ENCODE measurements at places on chromosomes 11 and 22.

- DNase-seq = no peak
These were observed 21.0 kb downstream of the ASRGL1 start for GRCh38 chr11:62358273-62358672.

- DNase-seq = no peak
These were observed 259.7 kb downstream of the MN1 start for GRCh38 chr22:27541836-27542235.

GRCh38 chr22:43269246-43269645, 73.9 kb downstream of the SCUBE1 start:
- no peak for DNase-seq

DNA sequence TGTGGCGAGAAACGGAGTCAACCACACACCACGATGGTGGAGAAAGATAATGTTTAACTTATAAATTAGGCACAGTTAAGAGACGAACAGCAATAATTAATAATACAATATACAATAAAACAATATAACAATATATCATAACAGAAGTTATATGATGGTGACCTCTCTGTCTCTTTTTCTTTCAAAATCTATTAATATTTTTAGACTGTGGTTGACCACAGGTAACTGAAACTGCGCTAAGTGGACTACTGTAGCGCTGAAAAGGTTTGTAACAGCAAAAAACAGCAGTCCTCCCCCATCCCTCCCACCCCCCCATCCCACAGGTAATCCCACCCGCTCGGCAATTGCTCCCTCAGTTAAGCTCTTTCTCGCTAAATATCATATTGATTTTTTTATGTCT, 3.6 kb upstream of the SSTR3 start:
- no peak for DNase-seq

DNA sequence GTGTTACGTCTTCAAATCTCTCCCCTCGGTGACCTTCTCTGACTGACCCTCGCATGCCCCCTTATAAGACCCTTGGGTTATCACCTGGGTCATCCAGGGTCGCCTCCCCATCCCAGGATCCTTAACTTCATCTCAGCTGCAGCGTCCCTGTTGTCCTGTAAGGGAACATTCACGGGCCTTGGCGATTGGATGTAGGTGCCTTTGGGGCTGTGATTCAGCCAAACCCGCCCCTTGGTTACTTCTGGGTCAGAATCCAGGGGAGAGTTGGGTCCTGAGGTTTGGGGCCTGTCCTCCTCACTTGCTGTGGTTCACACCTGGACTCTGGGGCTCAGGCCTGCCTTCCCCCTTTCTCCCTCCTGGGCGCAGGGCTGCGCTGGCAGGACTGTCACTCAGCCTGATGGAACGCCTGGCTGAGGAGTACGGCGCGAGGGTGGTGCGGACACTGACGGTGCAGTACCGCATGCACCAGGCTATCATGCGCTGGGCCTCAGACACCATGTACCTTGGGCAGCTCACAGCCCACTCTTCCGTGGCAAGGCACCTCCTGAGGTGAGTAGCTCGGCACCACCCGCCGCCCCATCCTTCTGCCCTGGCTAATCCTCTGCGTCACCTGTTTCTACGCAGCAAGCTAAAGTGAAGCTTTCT, 29.4 kb downstream of the IGHMBP2 start:
- no peak for DNase-seq

GRCh38 chr22:38788021-38788816, 5.7 kb downstream of the DNAL4 start:
- DNase-seq = no peak

DNA sequence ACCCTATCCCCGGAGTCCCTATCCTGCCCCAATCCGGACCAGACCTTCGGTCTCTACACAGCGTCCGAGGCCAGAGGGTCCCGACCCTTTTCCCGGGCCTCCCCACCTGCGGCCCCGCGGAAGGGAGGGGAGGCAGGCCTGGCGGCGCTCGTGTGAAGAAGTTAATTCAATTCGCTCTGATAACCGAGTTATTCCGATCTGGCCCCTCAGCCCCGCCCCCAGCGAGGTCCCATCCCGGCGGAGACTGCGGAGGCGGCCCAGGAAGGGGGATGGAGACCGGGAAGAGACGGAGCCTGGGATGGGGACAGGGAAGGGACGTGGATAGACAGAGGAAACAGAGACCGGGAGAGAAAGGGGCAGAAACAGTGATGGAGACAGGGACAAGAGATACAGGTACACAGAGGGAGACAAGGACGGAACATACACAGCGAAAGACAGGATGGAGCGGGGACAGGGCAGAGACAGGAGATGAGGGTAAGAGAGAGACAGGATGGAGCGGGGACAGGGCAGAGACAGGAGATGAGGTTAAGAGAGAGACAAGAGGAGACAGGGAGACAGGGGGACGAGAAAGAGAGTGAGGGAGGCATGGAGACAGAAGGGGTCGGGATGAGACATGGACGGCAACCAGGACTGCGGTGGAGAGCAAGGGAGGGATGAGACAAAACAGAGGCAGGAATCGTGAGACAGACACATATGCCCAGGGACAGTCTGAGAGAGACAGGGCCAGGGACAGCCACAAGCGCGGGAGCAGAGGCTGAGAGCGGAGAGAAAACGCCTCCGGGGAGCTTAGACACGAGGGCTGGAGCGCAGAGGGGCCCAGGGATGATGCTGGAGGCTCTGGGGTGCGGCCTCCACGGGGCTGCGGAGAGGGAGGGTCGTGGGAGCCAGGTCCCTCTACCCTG, 636 bp upstream of the PHOX2A start:
- DNase-seq = no peak

- no peak for DNase-seq
These were observed 181.8 kb downstream of the UVRAG start for GRCh38 chr11:75996523-75997442.

GRCh38 chr11:34938611-34939010, 22.2 kb downstream of the PDHX start:
- no peak for DNase-seq

GRCh38 chr11:103202048-103202651, 92.9 kb downstream of the DYNC2H1 start:
- no peak for DNase-seq

GRCh38 chr11:113705871-113706655, at the start of gene TMPRSS5:
Gene TMPRSS5 (minus strand): TSS chr11:113706308. CDS start chr11:113706224, 84 bp downstream.
- DNase-seq = peak; percentile 85

Measured in posterior cingulate gyrus (tissue), 11 donors.